MM.1S (cell line): ENCODE measurements at places on chromosomes 3 and 15.
A peak's percentile ranks its signal among the peaks of the same experiment; 100 is the strongest.

- no peak overlapping the region for H3K27ac ChIP-seq
- peaks cover 22% of the 10 kb centered on the region for H3K4me1 ChIP-seq
- no peaks in the 10 kb centered on the region for H3K36me3 ChIP-seq
- no peak overlapping the region for H3K4me3 ChIP-seq
- no peaks in the 10 kb centered on the region for H3K27me3 ChIP-seq
- DNase-seq: no peak
Measured at GRCh38 chr15:99702895-99703602, 30.2 kb downstream of the LYSMD4 start.

GRCh38 chr15:29887721-29888120 lies 65.5 kb upstream of the TJP1 start:
- no peaks in the 10 kb centered on the region for H3K27me3 ChIP-seq
- no peaks in the 10 kb centered on the region for H3K36me3 ChIP-seq
- DNase-seq: no peak
- no peaks in the 10 kb centered on the region for H3K4me1 ChIP-seq
- H3K4me3 ChIP-seq: no peak overlapping the region

- H3K4me3 ChIP-seq: no peak overlapping the region
- no peaks in the 10 kb centered on the region for H3K27me3 ChIP-seq
- H3K36me3 ChIP-seq: no peaks in the 10 kb centered on the region
- no peak overlapping the region for H3K27ac ChIP-seq
- no peaks in the 10 kb centered on the region for H3K4me1 ChIP-seq
Measured at GRCh38 chr3:171986176-171986575, 53.2 kb upstream of the FNDC3B start.

DNA sequence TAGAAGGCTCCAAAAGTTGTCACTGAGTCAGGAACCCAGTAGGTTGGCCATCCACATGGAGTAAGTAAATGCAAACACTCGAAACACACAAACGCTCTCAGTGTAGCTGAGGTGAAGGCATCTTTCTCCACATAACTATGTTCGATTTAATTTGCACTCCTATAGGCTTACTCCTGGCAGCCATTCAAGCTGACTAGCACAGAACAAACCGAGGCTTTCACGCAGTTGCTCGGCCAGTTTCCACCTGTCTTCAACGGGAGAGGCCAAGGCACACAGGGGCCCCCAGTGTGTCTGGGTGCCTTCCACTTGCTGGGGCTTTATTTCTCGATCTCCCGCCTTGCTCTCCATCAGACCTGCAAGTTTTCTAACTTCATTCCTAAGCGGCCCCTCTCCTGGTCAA lies 18.9 kb downstream of the RGMA start:
- H3K4me1 ChIP-seq: no peaks in the 10 kb centered on the region
- no peak overlapping the region for H3K27ac ChIP-seq
- H3K27me3 ChIP-seq: peaks cover 25% of the 10 kb centered on the region
- H3K4me3 ChIP-seq: no peak overlapping the region
- no peak for DNase-seq

DNA sequence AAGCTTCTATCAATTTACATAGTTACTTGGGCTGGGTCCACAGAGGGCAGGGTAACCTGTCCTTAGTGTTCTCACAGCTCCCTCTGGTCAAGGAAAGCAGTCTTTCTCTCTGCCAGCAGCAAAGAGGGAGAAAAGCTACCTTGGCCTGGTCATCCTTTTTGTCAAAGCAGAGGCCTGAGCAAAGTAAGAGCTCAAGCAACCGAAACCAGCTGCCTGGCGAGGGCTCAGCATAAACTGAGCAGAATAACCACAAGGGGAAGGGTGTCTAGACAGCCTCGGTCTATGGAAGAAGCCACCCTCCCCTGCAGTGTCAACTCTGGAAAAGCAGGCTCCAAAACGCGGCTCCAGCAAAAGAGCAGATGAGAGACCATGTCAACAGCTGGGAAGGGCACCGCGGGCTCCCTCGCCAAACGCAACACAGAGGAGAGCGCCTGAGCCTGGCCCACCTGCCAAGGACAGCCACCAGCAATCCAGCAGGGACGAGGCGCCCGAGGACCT lies 17.4 kb downstream of the LRIG1 start:
- peak; percentile 82 for DNase-seq
- H3K4me3 ChIP-seq: no peak overlapping the region; the same call in 1 of the 2 replicates
- no peaks in the 10 kb centered on the region for H3K27me3 ChIP-seq
- H3K4me1 ChIP-seq: peaks cover 71% of the 10 kb centered on the region
- H3K27ac ChIP-seq: peak overlapping the region; percentile 55; the same call in 1 of the 2 replicates

GRCh38 chr3:124653071-124653796 lies 77.0 kb upstream of the UMPS start:
- no peaks in the 10 kb centered on the region for H3K4me1 ChIP-seq
- H3K27ac ChIP-seq: no peak overlapping the region
- H3K27me3 ChIP-seq: no peaks in the 10 kb centered on the region
- H3K36me3 ChIP-seq: no peaks in the 10 kb centered on the region
- H3K4me3 ChIP-seq: no peak overlapping the region

DNA sequence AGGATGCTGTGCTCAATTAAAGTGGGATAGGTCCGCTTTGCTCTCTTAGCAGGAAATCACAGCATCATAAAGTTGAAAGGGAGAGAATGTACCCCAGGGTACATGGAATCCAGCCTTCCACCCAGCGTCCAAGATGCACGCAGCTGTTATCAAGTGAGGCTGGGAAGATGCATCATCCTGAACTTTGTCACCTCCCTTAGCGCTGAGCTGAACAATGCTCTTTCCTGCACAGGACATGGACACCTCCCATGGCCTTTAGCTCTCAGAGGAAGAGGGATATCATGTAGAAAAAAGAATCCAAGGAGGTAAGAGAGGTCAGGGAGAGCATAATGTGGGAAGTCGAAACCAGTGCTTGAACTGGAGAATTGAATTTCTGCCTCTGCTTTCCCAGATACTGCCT lies 192.8 kb downstream of the FEZF2 start:
- no peak for DNase-seq
- no peaks in the 10 kb centered on the region for H3K27me3 ChIP-seq
- H3K36me3 ChIP-seq: no peaks in the 10 kb centered on the region
- no peaks in the 10 kb centered on the region for H3K4me1 ChIP-seq

DNA sequence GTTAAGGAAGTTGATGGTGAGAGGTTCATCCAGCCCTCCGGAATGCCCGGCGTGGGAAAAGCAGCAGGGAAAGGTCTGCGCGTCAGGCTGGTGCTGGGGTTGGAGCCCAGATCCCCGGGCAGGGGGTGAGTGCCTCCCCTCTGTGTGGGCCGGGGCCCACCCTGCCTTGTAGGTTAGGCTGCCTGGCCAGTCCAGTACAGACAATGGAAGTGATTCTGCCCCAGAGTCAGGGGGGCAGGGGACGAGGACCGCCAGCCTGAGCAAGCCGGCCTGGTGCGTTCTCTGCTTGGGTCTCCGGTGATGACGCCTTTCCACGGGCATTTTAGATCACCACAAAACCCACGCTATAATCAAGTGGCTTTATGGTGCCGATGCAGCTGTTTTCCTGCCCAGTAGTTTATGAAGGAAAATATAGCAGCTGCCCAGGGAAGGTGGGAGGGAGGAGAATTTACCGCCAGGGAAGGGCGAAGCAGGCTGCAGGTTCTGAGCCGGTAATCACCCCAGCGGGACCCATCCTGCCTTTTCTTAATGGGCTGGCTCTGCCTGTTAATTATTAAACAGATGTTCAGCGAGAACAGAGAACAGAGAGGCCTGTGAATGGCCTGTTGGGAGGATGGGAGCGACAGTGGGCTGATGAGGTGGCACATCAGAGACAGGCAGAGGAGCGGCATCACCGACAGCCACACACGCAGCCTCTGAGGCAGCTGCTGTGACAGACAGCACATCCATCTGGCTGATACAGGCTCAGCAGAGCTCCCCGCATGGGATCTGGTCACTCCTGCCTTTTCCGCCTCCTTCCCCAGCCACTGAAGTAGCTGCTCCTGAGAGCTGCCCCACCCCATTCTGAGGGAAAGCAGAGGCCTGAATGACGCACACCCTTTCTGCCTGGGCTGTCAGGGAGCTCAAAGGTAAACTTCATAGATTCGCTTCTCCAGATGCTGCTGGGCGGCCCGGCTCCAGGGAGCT lies 35.2 kb downstream of the BDH1 start:
- 0 out of 2 replicates have a peak, but pooled peaks cover 7% of the 10 kb centered on the region for H3K36me3 ChIP-seq
- no peak overlapping the region for H3K4me3 ChIP-seq
- H3K4me1 ChIP-seq: no peaks in the 10 kb centered on the region
- no peaks in the 10 kb centered on the region for H3K27me3 ChIP-seq
- no peak for DNase-seq

- peak; percentile 74 for DNase-seq
- no peaks in the 10 kb centered on the region for H3K36me3 ChIP-seq
- H3K4me3 ChIP-seq: no peak overlapping the region
- no peaks in the 10 kb centered on the region for H3K27me3 ChIP-seq
Measured at GRCh38 chr3:170321321-170322034, 36.0 kb upstream of the SKIL start.

DNA sequence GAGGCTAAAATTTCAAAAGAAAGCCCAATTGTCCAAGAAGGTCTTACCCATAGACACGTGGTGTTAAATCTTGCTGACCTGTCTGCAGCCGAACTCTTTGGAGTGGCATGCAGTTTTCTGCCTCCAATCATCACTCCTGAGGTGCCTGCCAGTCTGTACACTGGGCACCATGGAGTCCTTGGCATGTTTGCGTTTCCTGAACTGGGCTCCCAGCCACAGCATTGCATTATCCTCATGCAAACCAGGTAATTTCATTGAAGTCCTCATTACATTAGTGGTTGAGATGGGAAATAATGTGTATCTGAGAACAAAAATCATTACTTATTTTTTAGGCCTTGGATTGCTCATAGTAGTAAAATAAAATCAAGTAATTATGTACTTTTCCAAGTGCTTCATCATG lies 152.3 kb downstream of the AKAP13 start:
- H3K27me3 ChIP-seq: no peaks in the 10 kb centered on the region
- no peak overlapping the region for H3K27ac ChIP-seq
- no peaks in the 10 kb centered on the region for H3K36me3 ChIP-seq
- DNase-seq: no peak

- no peak overlapping the region for H3K4me3 ChIP-seq
- H3K27me3 ChIP-seq: 0 out of 2 replicates have a peak, but pooled peaks cover 4% of the 10 kb centered on the region
- no peak overlapping the region for H3K27ac ChIP-seq
- DNase-seq: no peak
- H3K4me1 ChIP-seq: peaks cover 4% of the 10 kb centered on the region; the same call in 1 of the 2 replicates
Measured at GRCh38 chr3:160224256-160224655, 966 bp upstream of the C3orf80 start.

- no peak overlapping the region for H3K4me3 ChIP-seq
- no peaks in the 10 kb centered on the region for H3K27me3 ChIP-seq
- no peak for DNase-seq
- no peaks in the 10 kb centered on the region for H3K4me1 ChIP-seq
Measured at GRCh38 chr3:147775411-147775810, 366.2 kb downstream of the ZIC1 start.

GRCh38 chr3:171293142-171293782 lies 166.9 kb downstream of the TNIK start:
- no peak overlapping the region for H3K4me3 ChIP-seq
- H3K27ac ChIP-seq: no peak overlapping the region
- no peaks in the 10 kb centered on the region for H3K27me3 ChIP-seq
- H3K36me3 ChIP-seq: no peaks in the 10 kb centered on the region
- H3K4me1 ChIP-seq: no peaks in the 10 kb centered on the region

GRCh38 chr15:48642795-48643194 lies 2.7 kb downstream of the FBN1 start:
- no peaks in the 10 kb centered on the region for H3K4me1 ChIP-seq
- peaks cover 6% of the 10 kb centered on the region; the same call in 1 of the 2 replicates for H3K27me3 ChIP-seq
- H3K36me3 ChIP-seq: no peaks in the 10 kb centered on the region
- DNase-seq: no peak
- no peak overlapping the region for H3K4me3 ChIP-seq
- no peak overlapping the region for H3K27ac ChIP-seq

DNA sequence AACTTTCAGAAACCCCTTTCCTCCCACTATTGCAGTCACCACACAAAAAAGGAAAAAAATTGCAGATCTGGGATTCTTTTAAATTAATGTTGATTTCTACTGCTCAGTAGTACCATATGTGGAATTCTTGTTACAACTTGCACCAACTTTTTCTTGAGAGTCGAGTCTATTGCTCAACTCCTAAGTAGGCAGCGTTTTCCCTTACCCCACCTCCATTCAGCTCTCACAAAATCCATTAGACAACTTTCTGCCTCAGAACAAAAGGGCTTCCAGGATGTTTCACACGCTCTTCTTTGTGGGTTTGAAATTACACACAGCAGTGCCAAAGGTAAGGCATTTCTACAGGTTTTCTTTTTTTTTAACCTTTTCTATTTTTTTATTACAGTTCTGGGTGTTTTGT lies 179.5 kb downstream of the ANXA2 start:
- DNase-seq: no peak
- H3K4me1 ChIP-seq: no peaks in the 10 kb centered on the region
- H3K27ac ChIP-seq: no peak overlapping the region
- no peak overlapping the region for H3K4me3 ChIP-seq
- no peaks in the 10 kb centered on the region for H3K36me3 ChIP-seq

GRCh38 chr3:192494174-192494573 lies 233.2 kb downstream of the FGF12 start:
- no peak overlapping the region for H3K27ac ChIP-seq
- no peak overlapping the region for H3K4me3 ChIP-seq
- no peaks in the 10 kb centered on the region for H3K27me3 ChIP-seq
- no peaks in the 10 kb centered on the region for H3K4me1 ChIP-seq

DNA sequence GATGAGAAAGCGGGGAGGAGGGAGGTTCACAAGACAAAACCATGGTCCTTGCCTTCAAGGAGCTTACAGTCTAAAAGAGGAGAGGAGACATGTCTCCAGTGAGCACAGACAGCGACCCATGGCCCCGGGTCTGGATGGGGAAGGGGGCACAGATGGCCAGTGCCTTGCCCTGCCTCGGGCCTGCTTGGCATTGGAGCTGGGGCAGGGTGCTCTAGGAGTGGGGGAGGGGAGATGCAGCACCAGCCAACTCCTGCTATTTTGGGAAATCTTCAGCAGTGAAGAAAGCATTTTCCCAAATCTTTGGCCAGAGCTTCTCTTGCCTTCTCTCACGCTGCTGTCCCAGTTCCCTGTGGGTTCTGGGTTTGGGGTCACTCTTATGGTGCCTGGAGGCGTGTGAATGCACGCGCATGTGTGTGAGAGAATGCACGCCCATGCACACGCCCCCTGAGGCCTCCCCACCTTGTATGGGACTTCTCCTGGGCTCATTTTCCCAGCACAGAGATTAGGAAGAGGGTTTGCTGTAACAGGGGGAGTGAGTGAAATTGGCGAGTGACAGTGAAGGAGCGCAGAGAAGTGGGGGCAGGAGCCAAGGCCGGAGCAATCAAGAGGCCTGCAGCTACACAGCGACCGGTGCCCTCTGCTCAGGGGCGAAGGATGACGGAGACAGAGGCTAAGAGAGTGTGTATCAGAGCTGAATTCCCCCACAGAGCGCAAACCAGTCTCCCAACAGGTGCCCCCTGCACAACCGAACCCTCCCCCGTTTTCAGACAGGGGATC lies 71.5 kb downstream of the SEMA5B start:
- no peaks in the 10 kb centered on the region for H3K36me3 ChIP-seq
- no peak for DNase-seq
- H3K4me1 ChIP-seq: no peaks in the 10 kb centered on the region
- H3K27me3 ChIP-seq: no peaks in the 10 kb centered on the region
- no peak overlapping the region for H3K4me3 ChIP-seq
- H3K27ac ChIP-seq: no peak overlapping the region

GRCh38 chr3:158642005-158642404 lies 2.3 kb upstream of the GFM1 start:
- no peak for DNase-seq
- H3K4me1 ChIP-seq: peaks cover 13% of the 10 kb centered on the region
- H3K27me3 ChIP-seq: no peaks in the 10 kb centered on the region
- no peak overlapping the region for H3K4me3 ChIP-seq
- no peaks in the 10 kb centered on the region; the same call in 1 of the 2 replicates for H3K36me3 ChIP-seq

GRCh38 chr3:124611520-124611919 lies 118.7 kb upstream of the UMPS start:
- H3K4me1 ChIP-seq: peaks cover 14% of the 10 kb centered on the region
- no peak overlapping the region for H3K4me3 ChIP-seq
- no peaks in the 10 kb centered on the region for H3K27me3 ChIP-seq
- no peak overlapping the region for H3K27ac ChIP-seq

GRCh38 chr15:84034578-84035398 lies 200.8 kb upstream of the GOLGA6L4 start:
- H3K27me3 ChIP-seq: no peaks in the 10 kb centered on the region
- H3K36me3 ChIP-seq: no peaks in the 10 kb centered on the region
- no peak overlapping the region for H3K27ac ChIP-seq
